Thyroid gland (tissue), 4 donors: ENCODE measurements at places on chromosomes 6 and 20.
A peak's percentile ranks its signal among the peaks of the same experiment; 100 is the strongest.

DNA sequence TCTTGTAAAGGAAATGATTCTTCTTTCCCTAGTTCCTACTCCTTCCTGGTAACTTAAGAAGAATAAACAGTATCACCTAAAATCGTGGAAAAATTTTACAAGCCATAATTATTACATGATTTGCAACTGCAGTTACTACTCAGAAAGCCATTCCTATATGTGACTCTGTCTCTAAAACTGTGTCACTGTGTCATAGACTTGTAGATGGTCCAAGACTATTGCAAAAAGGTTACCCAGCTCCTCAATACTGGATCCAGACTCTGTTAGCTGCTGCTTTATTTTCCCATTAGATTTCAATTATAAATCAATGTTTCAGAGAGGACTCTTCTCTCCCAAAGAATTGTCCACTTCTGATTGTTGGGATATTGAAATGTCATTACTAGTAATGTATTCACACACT is 142.1 kb upstream of the STMND1 start:
- no peaks in the 10 kb centered on the region for H3K36me3 ChIP-seq
- H3K4me1 ChIP-seq = peaks cover 4% of the 10 kb centered on the region
- no peak overlapping the region for H3K27ac ChIP-seq
- DNase-seq = no peak

- no peaks in the 10 kb centered on the region for H3K36me3 ChIP-seq
- no peak for DNase-seq
- H3K4me3 ChIP-seq = no peak overlapping the region
- H3K27ac ChIP-seq = no peak overlapping the region
These were observed 205.5 kb downstream of the TFAP2B start for GRCh38 chr6:51024126-51024525.

DNA sequence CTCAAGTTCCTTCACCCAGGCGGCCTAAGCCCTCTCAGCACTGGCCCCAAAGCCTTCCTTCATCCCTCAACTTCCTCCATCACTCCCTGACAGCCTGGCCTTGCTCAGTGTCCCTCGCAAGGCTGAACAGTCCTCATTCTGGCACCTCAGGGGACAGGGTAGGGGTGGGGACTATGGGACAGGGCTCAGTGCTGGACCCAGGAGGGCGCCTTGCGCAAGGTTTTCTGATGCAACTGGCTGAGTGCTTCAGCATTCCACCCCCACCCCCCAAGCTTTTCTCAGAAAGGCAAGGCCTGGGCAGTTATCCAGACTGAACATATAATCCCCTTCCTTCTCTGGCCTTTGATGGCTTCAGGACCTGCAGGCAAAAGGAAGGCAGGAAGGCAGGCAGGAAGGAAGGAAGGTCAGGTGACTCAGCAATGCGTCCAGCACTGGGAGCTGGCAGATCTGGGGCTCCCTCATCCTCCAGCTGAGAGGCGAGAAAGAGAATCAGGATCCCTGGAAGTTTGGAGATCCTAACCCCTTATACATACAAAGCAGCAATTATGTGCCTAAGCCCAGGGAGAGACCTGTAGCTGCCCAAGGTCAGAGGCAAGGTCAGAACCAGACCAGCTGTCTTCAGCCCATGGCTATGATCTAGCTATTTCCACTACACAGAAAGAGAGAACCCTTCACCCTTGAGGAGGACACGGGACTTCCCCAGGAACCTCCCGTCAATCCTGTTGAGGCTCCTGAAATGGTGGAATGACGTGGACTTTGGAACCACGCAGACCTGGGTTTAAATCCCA is 8.6 kb upstream of the TRIB3 start:
- DNase-seq = peak; percentile 77
- H3K27ac ChIP-seq = peak overlapping the region; percentile 71
- H3K27me3 ChIP-seq = no peaks in the 10 kb centered on the region
- no peak overlapping the region for H3K4me3 ChIP-seq
- peaks cover 22% of the 10 kb centered on the region for H3K4me1 ChIP-seq
- H3K36me3 ChIP-seq = no peaks in the 10 kb centered on the region

GRCh38 chr6:163841326-163841725 is 426.8 kb downstream of the QKI start:
- no peak overlapping the region for H3K27ac ChIP-seq
- H3K27me3 ChIP-seq = no peaks in the 10 kb centered on the region
- no peaks in the 10 kb centered on the region for H3K36me3 ChIP-seq
- no peak for DNase-seq
- H3K4me3 ChIP-seq = no peak overlapping the region

DNA sequence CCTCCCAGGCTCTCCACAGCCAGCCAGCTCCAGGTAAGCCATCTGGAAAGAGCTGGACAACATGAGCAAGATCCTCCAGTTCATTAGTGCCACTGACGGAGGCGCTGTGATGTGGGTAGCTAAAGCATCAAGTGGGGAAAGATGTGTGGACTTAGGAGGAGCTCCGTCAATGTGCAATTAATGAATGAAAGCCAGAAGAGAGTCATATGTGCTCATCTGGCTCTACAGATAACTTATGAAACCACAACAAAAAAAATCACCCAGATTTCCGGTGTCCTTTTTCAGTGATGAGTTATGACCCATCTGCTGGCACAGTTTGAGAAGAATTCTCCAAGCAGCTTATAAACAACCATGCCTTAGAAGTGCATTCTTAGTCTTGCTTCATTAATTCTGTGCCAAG is 311.7 kb upstream of the PLCB4 start:
- no peaks in the 10 kb centered on the region for H3K36me3 ChIP-seq
- H3K4me1 ChIP-seq = peaks cover 5% of the 10 kb centered on the region
- no peaks in the 10 kb centered on the region for H3K27me3 ChIP-seq
- no peak overlapping the region for H3K4me3 ChIP-seq
- DNase-seq = no peak

- DNase-seq = no peak
- peaks cover 13% of the 10 kb centered on the region for H3K36me3 ChIP-seq
- peaks cover 4% of the 10 kb centered on the region for H3K4me1 ChIP-seq
- no peaks in the 10 kb centered on the region for H3K27me3 ChIP-seq
These were observed 6.0 kb downstream of the FUCA2 start for GRCh38 chr6:143505537-143505936.

- no peaks in the 10 kb centered on the region for H3K36me3 ChIP-seq
- no peak for DNase-seq
- no peak within 1 kb of the TSS for H3K4me3 ChIP-seq
- no peaks in the 10 kb centered on the region for H3K27me3 ChIP-seq
- no peaks in the 10 kb centered on the region for H3K4me1 ChIP-seq
These were observed at the start of gene IMPG1 for GRCh38 chr6:76072562-76072961. IMPG1 (minus strand) TSS chr6:76072662; CDS start chr6:76072488, 174 bp downstream.

- H3K27ac ChIP-seq = peak overlapping the region; percentile 88
- H3K4me1 ChIP-seq = peaks cover 96% of the 10 kb centered on the region
- no peak for DNase-seq
- no peak overlapping the region for H3K4me3 ChIP-seq
- no peaks in the 10 kb centered on the region for H3K27me3 ChIP-seq
- no peaks in the 10 kb centered on the region for H3K36me3 ChIP-seq
These were observed 107.3 kb downstream of the NOL4L start for GRCh38 chr20:32477594-32478512.
